ENCODE measurements at places on chromosomes 16 and 17.

DNA sequence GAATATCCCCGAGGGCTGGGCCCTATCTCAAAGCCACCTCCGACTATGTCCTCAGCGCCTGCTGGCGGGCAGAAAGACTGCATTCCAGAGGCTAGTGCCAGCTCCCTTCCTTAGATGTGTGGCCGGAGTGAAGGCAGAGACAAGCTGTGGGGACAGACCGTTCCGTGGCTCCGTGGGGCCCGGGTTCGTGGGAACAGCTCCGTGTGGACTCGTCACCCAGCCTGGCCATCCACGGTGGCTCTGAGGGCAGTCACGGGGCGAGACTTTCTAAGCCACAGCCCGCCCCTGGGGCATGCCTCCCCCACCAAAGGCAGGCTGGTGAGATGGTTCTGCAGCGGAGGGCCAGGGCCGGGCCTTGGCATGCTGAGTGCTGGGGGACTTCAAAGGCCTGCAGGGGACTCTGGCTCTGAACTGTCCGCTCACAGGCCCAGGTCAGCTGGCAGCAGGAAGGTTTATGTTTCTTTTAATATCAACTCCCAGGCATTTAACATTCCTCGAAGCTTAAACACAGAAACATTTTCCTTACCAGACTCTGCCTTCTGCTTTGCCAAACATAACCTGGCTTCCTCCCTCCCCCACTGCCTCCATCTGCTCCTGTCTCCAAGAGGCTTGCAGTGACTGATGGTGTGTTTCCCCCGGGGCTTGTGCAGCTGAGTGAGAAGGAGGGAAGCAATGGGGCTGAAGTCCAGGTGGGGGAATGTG, 50.4 kb downstream of the TIMM22 start:
- peak; percentile 60 for DNase-seq

GRCh38 chr17:38418693-38419507, 9.4 kb upstream of the ARHGAP23 start:
- peak; percentile 59 for DNase-seq

DNA sequence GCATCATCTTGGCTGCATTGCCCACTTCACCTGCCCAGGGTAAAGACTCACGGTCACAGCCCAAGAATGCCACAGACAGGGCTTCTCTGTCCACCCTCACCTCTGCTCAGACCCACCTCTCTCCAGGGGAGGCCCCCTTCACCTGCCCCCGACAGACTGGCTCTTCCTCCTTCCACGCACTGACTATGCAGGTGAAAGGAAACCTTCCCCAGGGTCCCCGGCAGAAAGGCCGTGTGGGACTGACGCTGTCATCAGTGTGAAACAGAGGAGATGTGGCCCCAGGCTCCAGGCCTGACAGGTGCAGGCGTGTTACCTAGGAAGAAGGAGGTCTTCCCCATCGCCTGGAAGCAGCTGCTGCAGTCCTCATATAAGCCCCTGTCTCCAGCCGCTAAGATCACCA, 9.3 kb upstream of the ROGDI start:
- no peak for DNase-seq

DNA sequence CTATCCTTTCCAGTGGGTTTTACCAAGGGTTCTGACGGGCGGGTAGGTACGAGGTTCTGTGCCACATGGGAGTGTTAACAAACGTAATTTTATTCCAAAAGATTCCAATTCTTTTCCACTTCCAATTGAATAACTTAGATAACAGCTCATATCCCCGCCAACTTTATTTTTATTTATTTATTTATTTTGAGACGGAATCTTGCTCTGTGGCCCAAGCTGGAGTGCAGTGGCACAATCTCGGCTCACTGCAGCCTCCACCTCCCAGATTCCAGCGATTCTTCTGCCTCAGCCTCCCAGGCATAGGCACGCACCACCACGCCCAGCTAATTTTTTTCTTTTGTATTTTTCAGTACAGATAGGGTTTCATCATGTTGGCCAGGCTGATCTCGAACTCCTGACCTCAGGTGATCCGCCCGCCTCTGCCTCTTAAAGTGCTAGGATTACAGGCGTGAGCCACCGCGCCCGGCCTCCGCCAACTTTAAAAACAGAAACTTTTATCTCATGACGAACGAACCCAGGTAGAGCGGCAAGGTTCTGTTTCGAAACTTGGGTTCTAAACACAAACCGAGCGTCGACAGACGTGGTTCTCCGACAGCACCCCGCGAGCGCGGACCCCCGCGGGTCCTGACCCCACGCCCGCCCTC, 613 bp downstream of the ECI1 start:
- DNase-seq: peak; percentile 68

- DNase-seq: no peak
Observed at GRCh38 chr17:11803231-11803969, 193.9 kb downstream of the ZNF18 start.

DNA sequence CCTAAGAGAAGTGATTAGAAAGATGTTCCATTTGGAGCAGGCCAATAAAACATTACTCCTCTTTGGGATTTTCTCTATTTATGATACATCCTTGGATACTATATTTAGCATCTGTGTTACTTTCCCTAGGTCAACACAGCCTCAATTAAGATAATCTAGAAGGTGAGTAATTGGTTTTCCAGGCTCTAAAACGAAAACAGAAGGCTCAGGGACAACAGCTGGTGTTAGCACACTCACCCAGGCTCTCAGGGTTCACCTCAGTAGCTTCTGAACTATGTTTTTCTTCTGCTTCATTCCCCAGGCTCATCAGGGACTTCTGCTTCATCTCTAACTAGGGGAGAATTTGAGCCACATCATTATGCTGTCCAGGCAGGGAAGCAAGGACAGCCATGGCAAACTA, 76.6 kb downstream of the ZZEF1 start:
- DNase-seq: peak; percentile 24

GRCh38 chr16:49693445-49693844, 162.5 kb downstream of the ZNF423 start:
- peak; percentile 3 for DNase-seq

- no peak for DNase-seq
Observed at GRCh38 chr17:56737421-56738161, 96.1 kb downstream of the C17orf67 start.

- DNase-seq: no peak
Observed at GRCh38 chr17:16456742-16457316, 35.2 kb downstream of the LRRC75A start.

DNA sequence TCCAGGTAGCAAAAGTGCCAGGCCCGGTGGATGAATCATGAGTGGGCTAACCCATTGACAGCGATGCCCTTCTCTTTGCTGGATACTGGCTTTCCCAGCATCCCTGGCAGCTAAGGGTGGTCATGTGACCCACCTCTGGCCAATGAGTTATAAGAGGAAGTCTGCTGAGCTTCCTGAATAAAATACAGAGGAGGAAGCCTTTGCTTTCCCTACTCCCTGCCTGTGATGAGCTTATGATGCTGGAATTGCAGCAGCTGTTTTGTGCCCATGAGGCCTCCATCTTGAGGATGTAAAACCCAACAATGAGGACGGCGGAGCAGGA, 15.0 kb upstream of the ATP2A3 start:
- no peak for DNase-seq

GRCh38 chr16:57629516-57630406, 1.3 kb downstream of the ADGRG1 start:
- no peak for DNase-seq

GRCh38 chr17:47204722-47205418, 4.3 kb upstream of the MYL4 start:
- DNase-seq: no peak

- peak; percentile 70 for DNase-seq
Observed at GRCh38 chr17:50274142-50274896, at the start of gene TMEM92. Gene TMEM92 (plus strand): TSS chr17:50274466. CDS start chr17:50274502, 36 bp downstream.

DNA sequence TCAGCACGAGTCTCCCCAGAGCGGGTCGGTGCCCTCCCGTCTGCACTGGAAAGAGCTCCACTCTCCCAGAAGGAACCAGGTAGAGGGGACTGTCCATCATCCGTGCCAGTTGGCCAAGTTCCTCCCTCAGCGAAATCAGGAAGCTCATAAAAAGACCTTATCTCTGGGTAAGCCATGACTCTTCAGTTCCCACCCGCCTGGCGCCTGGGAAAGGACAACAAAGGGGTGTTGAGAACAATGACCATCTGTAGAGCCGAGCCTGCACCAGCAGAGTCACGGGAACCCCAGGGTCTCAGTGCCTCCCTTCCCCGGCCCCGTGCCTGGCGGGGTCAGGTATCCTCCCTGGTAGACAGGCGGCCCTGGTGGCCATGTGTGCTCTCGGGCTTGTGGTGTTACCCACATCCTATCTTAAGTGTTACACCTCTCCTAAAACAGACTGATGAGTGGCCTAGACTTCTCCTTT, 190.7 kb downstream of the AXIN2 start:
- DNase-seq: no peak

DNA sequence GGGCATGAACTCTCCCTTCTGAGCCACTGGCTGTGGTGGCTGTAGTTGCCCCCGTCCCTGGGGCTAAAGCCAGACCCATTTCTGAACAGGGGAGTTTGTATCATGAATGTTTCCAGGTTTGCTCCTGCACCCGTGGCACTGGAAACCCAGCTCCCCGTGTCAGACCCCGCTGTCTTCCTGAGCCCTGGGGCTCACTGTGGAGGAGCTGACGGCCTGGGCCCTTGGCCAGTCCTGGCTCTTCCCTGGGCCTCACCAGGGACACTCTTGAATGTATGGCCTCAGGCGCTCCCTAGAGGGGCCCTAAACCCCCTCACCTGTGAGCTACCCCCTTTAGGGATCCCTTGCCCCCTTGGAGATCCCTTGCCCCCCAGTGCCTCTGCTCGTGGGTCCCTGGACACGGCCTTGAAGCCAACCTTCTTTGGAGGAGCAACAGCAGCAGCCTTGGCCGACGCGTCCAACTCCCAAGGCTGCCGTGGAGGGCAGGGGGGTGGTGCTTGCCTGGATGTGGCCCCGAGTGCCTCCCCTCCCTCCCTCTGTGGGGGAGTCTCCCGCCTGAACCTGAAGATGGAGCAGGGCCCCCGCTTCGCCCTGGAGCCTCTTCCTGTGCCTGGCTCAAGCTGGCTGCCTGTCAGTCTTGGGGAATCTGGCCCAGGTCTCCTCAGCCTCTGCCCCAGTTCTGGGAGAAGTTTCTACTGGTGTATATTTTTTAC, 15.9 kb downstream of the CASKIN2 start:
- DNase-seq: no peak

DNA sequence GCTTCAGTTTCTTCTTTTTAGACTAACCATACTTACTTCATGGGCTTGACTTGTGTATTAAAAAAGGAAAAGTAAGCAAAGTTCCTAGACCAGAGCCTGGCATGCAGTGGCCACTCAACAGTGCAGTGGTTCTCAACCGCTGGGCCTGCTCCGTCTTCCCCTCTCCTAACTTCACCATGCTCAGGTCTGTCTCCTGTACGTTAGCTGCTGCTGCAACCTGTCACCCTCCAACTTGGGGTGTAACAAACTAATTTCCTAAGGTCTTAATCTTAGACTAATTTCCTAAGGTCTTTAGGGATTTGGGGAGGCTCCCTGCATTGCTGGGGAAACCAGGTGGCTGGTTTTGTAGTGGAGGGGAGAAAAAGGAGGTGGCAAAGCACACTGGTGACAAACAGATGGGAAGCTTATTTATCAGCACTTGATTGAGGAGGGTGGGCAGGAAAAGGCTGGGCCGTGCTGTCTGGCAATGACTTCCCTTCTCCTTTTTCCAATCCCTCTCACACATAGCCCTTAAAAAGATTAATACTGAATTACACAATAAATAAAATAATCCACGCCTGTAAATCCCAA, 2.2 kb upstream of the ARL4D start:
- peak; percentile 35 for DNase-seq

DNA sequence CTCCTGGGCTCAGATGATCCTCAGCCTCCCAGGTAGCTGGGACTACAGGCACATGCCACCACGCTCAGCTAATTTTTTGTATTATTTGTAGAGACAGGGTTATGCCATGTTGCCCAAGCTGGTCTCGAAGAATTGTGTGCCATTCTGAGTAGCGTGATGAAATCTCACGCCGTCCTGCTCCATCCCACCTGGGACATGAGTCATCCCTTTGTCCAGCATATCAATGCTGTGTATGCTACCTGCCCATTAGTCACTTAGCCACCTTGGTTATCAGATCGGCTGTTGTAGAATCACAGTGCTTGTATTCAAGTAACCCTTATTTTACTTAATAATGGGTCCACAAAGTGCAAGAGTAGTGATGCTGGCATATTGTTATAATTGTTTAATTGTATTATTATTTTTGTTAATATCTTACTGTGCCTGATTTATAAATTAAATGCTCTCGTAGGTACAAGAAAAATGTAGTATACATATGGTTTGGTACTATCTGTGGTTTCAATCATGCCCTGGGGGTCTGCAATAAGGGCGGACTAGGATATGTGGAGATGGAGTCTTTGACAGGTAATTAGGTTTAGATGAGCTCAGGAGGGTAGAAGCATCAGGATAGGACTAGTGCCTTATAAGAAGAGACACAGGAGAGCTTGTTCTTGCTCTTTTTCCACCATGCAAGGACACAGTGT, 26.6 kb upstream of the SLC13A2 start:
- DNase-seq: peak; percentile 65

- peak; percentile 97 for DNase-seq
Observed at GRCh38 chr16:2513405-2514332, at the start of gene ATP6V0C. Gene ATP6V0C (plus strand): TSS chr16:2513952. CDS start chr16:2514104, 152 bp downstream.

GRCh38 chr17:19306160-19307111, 56.1 kb downstream of the B9D1 start:
- no peak for DNase-seq

DNA sequence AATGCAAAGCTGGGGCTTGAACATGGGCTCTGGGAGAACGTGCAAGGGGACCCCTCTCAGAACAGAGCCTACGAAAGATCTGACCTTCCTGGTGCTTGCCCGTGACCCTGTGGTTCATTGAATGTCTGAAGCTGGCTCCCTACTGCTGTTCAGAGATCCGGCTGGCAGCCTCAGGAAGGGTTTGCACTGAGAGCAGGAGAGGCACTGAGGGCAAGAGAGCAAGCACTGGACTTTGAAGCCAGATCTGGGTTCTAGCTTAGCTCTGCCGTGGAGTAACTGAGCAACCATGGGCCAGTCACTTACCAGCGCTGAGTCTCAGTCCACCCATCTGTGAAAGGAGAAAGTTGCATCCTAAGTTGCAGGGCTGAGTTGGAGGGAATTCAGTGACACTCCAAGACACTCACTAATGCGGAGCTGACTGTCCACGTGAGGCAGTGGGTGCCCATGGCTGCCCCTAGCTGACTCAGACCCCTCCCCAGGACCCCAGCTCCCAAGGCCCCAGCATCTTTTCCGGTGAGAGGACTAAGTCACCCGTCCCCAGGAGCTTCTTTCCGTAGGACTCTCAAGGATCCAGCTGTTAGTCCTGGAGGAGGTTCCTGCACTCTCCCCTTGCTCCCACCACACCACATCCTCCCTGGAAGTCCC, 41.3 kb downstream of the BEAN1 start:
- DNase-seq: no peak

GRCh38 chr17:17780922-17781590, 55.7 kb downstream of the SREBF1 start:
- peak; percentile 82 for DNase-seq

- DNase-seq: no peak
Observed at GRCh38 chr16:88703486-88704309, 2.5 kb downstream of the RNF166 start.

DNA sequence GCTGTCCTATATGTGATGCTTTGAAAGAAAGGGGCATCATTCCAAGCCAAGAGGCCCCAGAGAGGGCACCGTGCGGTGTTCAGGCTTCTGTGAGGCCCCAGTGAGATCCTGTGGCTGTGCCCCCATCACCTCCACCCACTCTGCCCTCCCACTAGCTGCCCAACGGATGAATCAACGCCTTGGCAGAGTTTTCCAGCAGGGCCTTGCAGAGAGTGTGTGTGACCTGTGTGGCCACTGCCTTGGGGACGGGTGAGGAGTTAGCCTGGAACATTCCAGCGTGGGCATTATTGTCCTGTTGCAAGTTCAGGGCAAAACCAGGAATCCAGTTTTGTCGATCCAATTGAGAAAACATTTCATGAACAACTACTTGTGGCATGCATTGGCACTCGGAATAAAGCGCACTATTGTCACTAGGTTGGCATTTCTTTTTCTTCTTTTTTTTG, 53.7 kb downstream of the SF3B3 start:
- DNase-seq: no peak

Data from NCI-H69 (cell line).